GM12878 (cell line): ENCODE measurements at places on chromosomes 1 and 21.

- DNase-seq, result no peak
Measured at GRCh38 chr1:85884372-85885035, 176.3 kb upstream of the ZNHIT6 start.

- no peak for DNase-seq
Measured at GRCh38 chr21:44455524-44456213, 359 bp downstream of the LRRC3 start.

GRCh38 chr1:88472298-88472697, 211.8 kb upstream of the PKN2 start:
- DNase-seq, result no peak

DNA sequence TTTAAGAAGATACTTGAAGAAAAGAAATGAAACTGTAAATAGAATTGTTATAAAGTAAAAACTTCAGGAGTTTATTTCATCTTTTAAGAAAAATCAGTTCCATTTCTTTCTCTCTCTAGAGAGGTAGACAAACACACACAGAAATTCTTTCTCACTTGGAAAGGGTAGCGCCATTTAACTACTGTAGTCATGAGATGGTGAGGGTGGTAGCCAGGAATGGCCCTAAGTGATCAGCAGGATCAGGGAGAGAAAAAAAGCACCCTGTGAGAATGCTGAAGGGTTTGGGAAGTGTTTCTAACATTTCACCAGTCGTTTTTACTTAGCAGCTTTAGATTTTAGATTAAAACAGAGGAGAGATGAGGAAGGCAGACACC, 205.7 kb upstream of the RUNX1 start:
- DNase-seq, result no peak

DNA sequence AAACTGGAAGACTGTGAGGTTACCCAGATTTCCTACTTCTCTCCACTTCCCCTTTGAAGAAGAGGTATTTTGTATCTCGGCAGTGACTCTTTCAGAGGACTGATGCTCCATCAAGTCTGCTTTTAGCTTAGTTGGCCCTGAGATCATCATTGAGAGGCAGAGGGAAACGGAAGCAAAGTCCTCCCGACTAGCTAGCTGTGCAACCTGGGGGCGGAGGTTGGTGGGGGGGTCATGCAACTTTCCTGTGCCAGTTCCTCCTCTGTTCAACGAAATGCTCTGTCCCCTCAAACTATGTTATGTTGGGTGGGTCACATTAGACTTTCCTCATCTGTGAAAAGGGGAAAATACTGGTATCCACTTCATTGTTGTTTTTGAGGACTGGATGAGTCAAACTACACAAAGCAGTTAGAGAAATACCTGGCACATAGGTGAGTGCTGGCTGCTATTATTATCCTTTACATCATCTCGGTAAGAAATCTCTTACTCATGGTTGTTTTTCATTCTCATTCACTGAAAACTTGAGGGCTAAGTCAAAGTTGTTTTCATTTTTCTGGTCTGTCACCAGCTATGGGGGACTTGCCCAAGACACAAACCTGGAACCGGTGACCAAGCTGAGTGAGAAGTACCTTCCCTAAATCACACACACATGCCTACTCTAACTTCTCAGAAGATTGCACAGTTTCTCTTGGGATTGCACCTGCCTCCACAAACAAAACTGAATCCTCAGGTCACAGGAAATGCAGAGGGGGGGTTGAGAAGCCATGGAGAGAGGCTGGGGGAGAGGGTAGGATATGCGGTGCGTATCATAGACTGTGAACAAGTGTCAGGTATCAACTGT, 83.3 kb downstream of the ABCA4 start:
- DNase-seq, result no peak

- no peak for DNase-seq
Measured at GRCh38 chr1:173220157-173220556, 13.0 kb upstream of the TNFSF4 start.

DNA sequence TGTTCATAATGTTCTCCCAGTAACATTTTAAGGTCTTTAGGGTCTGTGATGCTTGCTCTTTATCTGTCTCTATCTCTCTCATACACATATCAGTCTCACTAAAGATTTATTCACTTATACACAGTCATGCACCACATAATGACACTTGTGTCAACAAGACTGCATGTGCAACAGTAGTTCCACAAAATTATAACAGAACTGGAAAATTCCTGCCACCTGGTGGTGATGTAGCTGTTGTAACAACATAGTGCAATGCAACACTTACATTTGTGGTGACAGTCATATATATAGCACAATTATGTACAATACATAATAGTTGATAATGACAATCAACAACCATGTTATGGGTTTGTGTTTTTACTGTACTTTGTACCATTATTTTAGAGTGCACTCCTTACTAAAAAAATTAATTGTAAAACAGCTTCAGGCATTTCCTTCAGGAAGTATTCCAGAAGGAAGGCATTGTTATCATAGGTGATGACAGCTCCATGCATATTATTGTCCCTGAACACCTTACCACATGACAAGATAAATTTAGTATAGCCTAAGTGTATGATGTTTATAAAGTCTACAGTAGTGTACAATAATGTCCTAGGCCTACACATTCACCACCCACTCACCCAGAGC, 8.1 kb downstream of the TDRD5 start:
- DNase-seq, result no peak
